Right lung (tissue), 10 donors: ENCODE measurements at places on chromosomes 1 and 21. TPM values are rescaled to one million over a fixed set of nuclear protein-coding genes. Genes with fewer than 3 reads are reported as not detected.

GRCh38 chr1:194024659-194025058 is 838.2 kb upstream of the B3GALT2 start:
- no peak for DNase-seq

- DNase-seq = no peak
These were observed 30.8 kb upstream of the PTGFRN start for GRCh38 chr1:116878804-116879477.

DNA sequence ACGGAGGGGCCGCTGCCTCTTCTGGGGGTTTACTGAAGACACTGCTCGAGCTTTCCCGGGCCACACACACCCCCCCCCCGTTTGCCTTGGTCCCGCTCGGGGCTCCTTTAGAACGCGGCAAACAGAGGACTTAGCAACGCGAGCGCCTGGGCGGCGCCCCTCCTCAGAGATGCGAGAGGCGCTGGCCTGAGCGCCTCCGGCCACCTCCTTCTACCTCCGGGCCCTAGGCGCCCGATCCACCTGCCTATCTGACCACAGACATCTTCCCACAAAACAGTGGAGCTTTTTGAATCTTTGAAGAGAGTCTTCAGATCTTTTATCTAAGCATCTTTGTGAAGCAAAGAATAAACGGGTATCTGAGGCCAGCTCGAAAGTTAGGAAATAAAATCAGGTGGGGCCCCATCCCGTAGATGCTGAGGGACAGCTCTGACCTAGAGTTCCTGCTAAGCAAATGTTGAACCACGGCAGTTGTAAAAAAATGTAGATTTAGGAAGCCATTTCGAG is 436 bp upstream of the TTLL7 start:
- DNase-seq = no peak

DNA sequence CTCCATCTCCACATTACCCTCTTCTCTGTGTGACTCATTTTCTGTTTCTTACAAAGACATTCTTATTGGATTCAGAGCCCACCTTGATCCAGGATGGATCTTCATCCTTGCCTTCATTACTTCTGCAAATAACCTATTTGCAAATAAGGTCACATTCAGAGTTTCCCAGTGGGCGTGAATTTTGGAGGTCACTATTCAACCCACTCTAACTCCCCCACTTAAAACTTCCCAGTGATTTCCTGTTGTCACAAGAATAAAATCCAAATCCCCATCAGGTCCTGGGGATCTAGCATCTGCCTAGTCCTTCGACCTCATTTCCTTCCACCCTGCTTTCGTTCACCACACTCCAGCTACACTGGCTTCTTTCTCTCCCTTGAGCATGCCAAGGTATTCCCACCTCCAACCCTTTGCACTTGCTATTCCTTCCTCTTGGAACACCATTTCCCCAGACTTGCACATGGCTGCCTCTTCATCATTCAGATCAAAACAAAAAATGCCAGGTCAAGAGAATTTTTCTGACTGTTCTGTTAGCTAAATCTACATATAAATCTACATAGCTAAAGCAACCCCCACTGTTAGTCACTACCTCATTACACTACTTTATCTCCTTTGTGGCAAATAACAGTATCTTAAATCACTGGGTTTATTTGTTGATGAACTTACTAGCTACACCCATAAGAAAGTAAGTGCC is 187.2 kb downstream of the TOMM20 start:
- no peak for DNase-seq

- no peak for DNase-seq
These were observed 51.7 kb downstream of the PCNT start for GRCh38 chr21:46375560-46376230.

The HMGCS2 gene
- 0.37 TPM for polyA plus RNA-seq

The LCE1A gene
- not detected for polyA plus RNA-seq

GRCh38 chr1:69120817-69121216 is 446.9 kb upstream of the LRRC7 start:
- no peak for DNase-seq

GRCh38 chr1:29090937-29091618 is 32.6 kb downstream of the TMEM200B start:
- no peak for DNase-seq

The OR2W3 gene
- 0.28 TPM for polyA plus RNA-seq

The FAM78B gene
- polyA plus RNA-seq = 1.4 TPM

GRCh38 chr1:2354511-2355372 is 36.6 kb downstream of the MORN1 start:
- DNase-seq = no peak

The BLACAT1 gene
- polyA plus RNA-seq = 3.3 TPM

The ESPN gene
- polyA plus RNA-seq = 1.2 TPM

DNA sequence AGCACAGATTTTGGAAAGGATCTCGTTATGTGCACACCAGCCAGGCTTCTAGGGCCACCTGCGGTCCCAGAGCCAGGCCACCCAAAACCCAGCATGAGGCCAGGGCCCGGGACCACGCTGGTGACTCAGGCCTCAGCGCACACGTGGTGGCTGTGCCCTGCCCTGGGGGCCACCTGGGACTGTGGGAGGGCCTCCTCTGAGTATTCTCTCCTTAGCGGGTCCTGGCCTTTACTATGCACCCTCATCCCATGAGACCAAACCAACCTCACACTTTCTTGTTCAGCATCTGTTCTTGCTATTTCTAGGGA is 9.9 kb downstream of the WNT9A start:
- DNase-seq = no peak

The ADGRL4 gene
- 11.8 TPM for polyA plus RNA-seq

- no peak for DNase-seq
These were observed 4.3 kb downstream of the GALNT2 start for GRCh38 chr1:230071316-230071715.

The GPR161 gene
- 27.5 TPM for polyA plus RNA-seq

DNA sequence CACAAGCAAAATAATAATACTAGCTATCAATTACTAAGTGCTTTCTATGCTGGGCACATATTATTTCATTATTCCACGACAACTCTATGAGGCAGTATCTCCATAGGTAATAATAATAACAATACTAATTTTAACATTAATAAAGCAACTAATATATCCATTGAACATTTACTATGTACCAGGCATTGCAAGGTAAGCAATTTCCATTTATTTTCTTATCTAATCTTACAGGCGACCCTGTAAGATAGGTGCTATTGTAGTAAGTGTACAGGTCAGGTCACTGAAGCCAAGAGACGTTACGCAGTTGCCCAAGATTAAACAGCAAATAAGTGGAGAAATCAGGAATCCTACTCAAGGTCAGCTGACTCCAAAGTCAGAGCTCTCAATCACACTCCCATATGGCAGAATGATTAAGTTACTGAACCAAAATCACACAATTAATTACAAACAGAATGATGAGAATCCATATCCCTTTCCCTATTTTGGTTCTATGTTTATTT is 198.4 kb downstream of the SLC45A1 start:
- DNase-seq = no peak

DNA sequence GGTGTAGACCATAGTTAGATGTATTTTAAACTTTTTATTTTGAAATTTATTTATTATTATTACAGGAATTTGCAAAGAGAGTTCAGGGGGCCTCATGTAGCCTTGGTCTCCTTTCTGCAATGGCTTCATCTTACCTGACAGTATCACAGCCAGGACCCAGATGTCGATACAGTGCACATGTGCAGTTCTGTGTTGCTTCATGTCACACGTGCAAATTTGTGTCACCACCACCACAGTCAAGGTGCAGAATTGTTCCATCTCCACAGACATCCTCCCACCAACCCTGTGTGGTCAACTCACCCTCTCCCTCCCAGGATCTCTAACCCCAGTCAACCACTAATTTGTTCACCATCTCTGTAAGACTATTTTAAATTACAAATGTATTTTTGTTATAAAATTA is 184.5 kb downstream of the CAMTA1 start:
- DNase-seq = no peak

- peak; percentile 53 for DNase-seq
These were observed 995 bp downstream of the ID3 start for GRCh38 chr1:23558140-23558871.

DNA sequence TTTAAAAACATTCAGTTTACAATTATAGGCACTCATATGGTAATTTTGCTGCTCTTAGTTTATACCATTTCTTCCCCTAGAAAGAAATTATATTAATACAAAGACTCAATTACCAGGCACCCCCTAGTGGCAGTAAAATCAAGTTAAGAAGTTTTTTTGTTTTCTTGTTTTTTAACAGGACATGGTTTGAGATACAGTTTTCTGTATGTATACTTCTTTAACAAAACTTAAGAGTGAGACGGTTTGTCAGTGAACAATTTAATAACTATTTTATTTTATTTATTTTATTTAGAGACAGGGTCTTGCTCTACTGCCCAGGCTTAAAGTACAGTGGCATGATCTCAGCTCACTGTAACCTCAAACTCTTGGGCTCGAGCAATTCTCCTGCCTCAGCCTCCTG is 224.6 kb downstream of the FAF1 start:
- no peak for DNase-seq

DNA sequence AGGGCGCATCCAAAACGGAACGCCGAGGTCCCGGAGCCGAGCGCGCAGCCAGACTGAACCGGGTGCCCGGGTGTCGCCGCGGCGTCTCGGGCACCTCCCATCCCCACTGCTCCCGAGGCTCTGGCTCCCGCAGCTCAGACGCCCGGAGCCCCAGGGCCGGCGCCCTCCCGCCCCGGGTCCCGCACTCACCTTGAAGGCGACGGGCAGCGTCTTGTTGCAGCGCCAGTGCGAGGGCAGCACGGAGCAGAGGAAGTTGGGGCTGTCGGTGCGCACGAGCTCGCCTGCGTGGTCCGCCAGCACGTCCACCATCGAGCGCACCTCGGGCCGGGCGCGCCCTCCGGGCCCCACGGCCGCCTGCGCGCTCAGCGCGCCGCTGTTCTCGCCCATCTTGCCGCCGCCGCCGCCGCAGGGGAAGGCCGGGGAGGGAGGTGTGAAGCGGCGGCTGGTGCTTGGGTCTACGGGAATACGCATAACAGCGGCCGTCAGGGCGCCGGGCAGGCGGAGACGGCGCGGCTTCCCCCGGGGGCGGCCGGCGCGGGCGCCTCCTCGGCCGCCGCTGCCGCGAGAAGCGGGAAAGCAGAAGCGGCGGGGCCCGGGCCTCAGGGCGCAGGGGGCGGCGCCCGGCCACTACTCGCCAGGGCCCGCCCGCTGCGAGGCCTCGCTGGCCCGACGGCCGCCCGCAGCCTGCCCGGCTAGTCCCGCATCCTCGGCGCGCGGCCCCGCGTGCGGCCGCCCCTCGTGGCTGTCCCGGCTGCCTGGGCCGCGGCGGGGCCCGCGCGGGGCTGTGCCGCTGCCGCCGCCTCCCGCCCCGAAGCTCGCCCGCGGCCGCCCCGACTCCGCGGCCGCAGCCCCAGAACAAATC is 447 bp downstream of the RUNX3 start:
- no peak for DNase-seq

DNA sequence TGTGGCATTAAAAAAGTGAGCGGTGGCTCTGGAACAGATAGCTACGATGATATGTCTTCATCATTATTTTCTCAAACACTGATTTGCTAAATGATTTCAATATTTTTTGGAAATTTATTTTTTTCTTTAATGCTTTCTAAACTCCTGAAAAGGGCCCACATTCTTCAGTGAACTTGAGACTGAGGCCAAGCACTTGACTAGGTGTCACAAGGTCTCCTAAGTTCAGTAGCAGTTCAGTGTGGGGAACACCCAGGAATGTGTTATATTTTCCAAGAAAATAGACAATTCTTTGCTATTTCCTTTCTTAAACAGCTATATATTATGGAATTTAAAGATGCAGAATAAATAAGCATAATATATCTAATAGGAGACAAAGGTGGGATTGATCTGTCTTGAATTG is 850.9 kb downstream of the USP25 start:
- DNase-seq = no peak

DNA sequence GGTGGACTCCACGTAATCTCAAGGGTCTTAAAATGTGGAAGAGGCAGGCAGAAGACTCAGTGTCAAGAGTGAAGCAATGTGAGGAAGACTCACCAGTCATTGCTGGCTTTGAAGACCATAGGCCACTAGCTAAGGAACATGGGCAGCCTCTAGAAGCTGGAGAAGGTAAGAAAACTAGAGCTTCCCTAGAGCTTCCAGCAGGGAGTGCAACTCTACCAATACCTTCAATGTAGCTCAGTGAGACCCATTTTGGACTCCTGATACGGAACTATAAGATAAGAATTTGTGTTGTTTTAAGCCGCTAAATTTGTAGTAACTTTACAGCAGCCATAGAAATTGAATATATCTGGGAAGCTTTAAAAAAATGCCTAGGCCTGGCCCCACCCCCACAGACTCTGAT is 18.9 kb downstream of the METTL13 start:
- no peak for DNase-seq

DNA sequence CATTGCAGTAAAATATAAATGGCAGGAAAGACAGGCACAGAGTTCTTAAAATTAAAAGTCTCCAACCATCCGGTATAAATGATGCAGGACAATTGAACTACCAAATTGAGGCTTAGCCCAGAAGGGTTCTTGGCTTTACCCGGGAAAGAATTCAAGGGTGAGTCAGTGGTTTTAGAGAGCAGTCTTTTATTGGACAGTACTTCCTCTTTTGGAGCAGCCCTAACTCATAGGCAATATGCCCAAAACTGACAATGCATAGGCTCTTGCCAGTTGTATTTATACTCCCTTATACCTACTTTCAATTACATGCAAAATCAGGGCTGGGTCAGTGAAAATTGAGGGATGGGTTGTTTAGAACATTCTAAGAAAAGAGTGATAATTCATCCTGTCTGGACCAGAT is 1628.9 kb upstream of the PRMT6 start:
- DNase-seq = no peak

DNA sequence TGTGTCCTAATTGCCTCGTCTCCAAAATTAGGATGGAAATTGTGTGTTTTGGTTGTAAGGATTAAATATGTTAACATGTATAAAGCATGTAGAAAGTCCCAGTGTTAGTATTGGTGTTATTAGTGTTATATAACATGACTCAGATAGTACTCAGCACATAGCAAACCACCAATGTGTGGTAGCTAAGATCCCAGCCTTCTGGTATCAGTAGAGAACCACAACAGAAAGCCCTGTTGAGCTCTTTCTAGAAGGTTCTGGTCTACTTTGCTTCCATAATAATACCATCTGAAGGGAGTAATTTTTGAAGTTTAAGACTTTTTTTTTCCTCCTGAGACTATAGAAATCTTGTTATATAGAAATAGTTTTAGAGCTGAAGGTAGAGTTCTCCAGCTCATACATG is 259.3 kb upstream of the SGIP1 start:
- DNase-seq = no peak
